ENCODE measurements at places on chromosomes 6 and 20.

DNA sequence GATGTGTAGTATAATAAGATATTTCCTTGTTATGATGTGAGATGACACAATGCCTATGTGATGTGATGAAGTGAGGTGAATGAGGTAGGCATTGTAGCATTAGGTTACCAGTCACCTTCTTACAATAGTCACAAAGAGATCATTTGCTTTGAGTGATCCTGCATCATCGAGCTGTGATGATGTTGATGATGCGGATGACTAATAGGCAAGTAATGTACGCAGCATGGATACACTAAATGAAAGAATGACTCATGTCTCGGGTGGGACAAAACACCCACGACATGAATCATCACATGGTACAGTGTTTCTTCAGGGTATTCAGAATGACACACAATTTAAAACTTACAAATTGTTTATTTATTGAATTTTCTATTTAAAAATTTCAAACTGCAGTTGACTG is 806.3 kb upstream of the GJE1 start:
- no peak for DNase-seq

GRCh38 chr20:54004445-54004844 is 65.9 kb downstream of the BCAS1 start:
- DNase-seq, result no peak

- no peak for DNase-seq
Observed at GRCh38 chr6:168916576-168917211, 337.0 kb downstream of the THBS2 start.

DNA sequence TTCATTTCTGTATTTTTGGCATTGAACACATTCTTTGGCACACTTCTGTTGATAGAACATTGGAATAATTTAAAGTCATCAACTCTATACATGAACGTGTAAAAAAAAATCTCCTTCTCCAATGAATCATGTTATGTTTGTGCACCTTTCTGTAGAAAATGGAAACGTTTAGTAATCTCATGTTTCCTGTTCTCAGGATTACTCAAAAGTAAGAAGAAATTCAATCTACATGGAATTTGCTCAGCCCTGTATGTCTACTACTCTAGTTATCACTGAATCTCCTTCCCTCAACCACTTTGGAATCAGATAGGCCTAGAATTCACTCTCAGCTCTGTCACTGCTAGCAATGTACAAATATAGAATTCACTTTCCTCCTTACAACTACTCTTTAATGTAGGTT is 103.6 kb downstream of the COL21A1 start:
- DNase-seq, result no peak
